Omental fat pad (tissue), 4 donors: ENCODE measurements at places on chromosomes 3 and 15.

DNA sequence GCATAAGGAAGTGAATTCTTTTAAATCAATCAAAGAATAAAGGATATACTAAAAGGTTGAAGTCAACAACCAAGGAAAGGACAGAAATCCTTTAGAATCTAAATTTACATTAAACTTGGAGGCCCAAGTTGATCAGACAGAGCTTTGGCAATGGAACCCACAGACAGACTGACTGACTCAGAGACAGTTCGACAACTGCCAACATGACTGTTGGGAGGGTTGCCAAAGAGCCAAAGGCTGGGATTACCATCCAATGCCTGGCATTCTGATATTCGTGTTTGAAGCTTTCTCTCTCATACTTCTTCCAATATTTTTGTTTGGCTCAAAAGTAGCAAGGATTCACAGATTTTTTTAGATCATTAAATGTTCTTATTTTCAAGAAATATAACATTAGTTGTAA lies 406.1 kb downstream of the PLCL2 start:
- DNase-seq: no peak

GRCh38 chr3:126481808-126482502 lies 6.3 kb upstream of the ZXDC start:
- DNase-seq: no peak

GRCh38 chr3:64289622-64290021 lies 64.4 kb upstream of the PRICKLE2 start:
- no peak for DNase-seq

GRCh38 chr3:33883538-33883950 lies 85.1 kb downstream of the PDCD6IP start:
- DNase-seq: no peak

GRCh38 chr3:18190646-18191045 lies 234.5 kb downstream of the SATB1 start:
- DNase-seq: no peak

- DNase-seq: no peak
Observed at GRCh38 chr3:120163816-120164215, 69.6 kb upstream of the GSK3B start.

DNA sequence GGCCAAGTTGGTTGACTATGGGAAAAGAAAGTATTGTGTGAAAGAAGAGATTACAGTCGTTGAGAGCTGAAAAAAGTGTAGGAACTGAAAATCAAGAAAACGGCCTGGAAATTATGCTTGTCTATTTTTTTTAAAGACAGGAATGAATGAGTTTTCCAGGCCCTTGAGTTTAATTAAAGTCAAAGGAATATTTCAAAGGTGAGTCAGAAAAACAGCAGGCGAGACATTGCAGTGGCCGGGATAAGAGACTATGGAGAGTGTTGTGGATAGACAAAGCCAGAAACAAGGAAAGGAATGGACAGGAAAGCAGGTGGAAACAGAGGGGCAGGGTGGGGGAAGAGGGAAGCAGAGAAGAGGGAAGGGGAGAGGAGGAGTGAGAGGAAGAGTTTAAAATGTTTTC lies 275.1 kb upstream of the LRTM1 start:
- no peak for DNase-seq
